ENCODE measurements at places on chromosomes 4 and X.

GRCh38 chr4:15043226-15043625 lies 40.9 kb downstream of the CPEB2 start:
- peak; percentile 10 for DNase-seq

GRCh38 chrX:53056292-53056691 lies 7.7 kb downstream of the GPR173 start:
- no peak for DNase-seq

DNA sequence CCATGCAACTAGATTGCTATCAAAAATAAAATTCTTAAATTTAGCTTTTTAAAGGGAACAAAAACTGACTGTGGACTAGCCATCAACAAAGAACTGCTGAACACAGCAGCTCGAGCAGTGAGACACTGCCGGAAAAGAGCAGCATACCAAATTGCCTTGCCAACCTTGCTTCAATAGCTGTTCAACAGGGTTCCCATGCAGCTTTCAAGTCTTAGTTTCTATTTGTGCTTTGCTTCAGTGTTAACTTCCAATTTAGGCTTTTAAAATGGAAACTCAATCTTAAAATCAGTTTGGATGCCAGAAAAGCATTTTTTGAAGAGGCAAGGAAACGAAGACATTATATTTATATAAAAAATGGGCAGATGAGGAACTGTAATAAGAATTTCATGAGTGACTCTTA lies 463.4 kb upstream of the MAGEB18 start:
- DNase-seq: no peak

- no peak for DNase-seq
Measured at GRCh38 chr4:68167706-68168105, 38.0 kb upstream of the TMPRSS11F start.

DNA sequence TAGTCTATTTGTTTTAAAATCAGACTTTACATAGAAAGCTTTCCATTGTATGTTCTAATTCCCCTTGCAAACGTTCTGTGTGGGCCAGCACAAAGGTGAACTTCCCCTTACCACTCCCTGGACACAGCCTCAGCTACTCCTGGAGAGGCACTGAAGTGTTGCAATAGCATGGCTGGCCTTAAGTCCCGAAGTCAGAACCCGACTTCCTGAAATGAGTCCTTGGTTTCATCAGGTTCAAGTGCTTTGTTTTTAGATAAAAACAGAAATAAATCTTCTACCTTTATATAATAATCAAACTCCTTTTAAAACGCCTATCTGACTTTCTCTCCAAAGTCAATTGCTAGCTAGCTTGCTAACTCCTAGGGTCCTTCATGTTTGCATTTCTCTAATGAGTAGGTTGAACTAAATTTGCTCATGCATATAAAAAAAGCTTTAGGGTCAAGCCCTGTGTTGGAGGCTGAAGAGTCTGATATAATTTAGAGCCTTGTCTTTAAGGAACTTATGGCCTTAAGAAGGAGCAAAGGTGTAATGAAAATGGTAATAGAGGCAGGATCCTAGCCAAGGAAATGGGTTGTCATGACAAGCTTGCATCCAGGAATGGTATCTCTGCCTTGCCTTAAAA lies 9.0 kb downstream of the BMP3 start:
- no peak for DNase-seq
